Psoas muscle (tissue), 8 donors: ENCODE measurements at places on chromosomes 6 and 20.

DNA sequence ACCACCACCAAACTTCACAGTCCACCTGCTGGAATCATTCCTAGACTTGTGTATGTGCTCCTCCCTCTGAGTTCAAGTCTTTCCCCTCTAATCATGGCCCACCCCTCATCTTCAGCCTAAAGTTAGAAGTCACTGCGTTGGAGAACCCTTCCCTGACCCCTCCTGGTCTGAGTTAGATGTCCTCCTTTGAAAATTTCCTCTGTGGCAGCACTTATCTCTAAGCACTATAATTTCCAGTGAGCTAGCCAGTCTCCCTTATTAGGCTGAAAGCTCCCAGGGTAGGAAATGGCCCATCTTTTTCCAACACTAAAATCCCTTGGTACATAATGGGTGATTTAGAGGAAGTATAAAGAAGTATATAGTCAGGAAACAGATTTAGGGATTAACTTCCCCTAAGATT is 63.2 kb downstream of the SESN1 start:
- no peak for DNase-seq

GRCh38 chr20:63280929-63281545 is 8.4 kb downstream of the ARFGAP1 start:
- DNase-seq: peak; percentile 8

- no peak for DNase-seq
These were observed 542 bp downstream of the FGD2 start for GRCh38 chr6:37005827-37006567.

- DNase-seq: no peak
These were observed 41.0 kb downstream of the SLC9A8 start for GRCh38 chr20:49853640-49854039.

GRCh38 chr6:54058236-54058635 is 53.0 kb upstream of the MLIP start:
- DNase-seq: no peak

DNA sequence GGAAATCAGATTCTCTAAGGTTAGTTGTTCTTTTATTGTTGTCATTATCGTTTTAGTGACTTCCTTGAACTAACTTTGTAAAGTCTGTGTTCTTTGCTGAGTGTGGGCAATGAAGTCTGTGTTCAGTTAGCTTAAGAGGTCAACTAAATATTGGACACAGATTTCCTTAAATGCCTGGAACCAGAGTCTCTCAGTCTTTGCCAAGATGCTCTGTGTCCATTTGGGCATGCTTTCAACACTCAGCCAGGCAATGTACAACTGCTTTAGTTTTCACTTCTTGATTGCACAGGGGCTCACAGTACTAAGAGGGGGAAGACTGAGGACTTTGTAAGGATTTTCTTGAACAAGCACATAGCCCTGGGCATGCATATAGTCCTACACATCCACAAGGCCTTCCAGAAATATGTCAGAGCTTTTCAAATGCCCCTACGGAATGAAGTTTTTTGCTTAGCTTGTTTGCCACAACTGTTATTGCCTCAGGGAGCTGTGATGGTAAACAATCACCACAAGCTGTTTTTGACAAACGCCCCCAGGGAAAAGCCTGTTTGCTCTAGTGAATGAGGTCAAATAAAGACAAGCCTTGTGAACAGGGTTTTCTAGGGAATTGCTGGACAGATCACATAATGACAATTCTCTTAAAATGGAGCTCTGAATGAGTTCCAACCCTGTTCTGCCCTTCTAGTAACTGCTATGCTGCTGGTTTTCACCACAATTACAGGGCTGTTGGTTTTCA is 82.5 kb downstream of the B3GAT2 start:
- DNase-seq: no peak

- no peak for DNase-seq
These were observed 6.1 kb downstream of the KLHL31 start for GRCh38 chr6:53659458-53659857.

DNA sequence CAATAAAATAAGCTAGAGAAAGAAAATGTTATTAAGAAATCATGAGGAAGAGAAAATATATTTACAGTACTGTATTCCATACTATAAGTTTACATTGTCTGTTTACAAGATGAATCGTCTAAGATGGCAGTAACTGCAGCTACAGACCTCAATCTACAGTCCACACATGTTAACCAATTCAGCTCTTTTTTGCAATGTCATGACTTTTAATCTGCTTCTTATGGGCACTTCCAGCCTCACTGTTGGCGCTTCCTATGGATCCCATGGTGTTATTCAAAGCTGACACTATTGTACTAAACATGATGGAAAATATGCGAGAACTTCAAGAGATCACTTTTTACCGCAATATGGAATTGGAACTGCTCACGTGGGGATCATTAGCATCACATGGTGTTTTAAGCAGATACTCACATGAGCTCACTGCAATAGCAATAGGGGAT is 451.5 kb upstream of the CITED2 start:
- no peak for DNase-seq

DNA sequence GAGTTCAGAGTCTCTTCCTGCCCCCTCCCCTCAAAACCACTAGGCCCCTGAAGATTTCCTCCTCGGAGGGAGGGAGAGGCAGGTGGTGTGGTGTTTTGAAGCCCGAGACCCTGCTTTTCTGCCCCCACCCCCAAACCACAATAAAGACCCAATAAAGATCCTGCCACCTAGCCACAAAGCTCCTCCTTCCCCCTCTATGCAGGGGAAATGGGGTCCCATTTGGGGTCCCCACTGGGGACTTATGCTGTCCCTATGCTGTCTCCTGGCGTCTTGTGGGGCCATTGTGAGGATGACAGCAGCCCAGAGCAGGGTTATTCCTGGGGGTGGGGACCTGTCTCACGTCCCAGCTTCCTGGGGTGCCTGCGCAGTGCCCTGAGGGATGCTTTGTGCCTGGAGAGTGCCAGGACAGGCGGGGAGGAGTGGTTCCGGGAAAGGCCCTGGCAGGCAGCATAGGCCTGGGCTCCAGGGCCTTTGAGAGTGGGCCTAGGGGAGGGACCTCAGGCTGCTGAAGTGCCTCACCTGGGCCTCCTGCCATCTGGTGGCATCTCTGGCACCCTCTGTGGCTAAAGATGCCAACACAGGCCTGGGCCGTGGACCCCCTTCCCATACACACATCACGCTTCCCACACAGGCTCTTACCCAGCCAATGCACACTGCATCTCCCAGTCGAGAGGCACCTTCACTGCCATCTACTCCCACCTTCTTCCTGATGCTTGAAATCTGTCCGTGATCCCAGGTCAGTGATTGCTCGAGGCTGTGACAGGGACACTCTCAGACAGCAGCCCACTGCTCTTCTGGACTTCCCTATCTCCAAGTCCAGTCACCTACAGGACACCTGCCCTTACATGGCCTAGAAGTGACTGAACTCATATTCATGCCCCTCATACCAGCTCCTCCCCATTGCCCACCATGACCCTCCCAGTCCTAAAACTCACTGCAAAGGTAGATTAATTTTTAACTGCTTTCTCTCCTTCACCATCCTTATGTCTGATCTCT is 7.9 kb upstream of the ARMC12 start:
- DNase-seq: peak; percentile 88

GRCh38 chr6:127462376-127462775 is 3.2 kb upstream of the KIAA0408 start:
- DNase-seq: no peak

GRCh38 chr6:109073344-109074132 is 21.1 kb downstream of the SESN1 start:
- DNase-seq: no peak

DNA sequence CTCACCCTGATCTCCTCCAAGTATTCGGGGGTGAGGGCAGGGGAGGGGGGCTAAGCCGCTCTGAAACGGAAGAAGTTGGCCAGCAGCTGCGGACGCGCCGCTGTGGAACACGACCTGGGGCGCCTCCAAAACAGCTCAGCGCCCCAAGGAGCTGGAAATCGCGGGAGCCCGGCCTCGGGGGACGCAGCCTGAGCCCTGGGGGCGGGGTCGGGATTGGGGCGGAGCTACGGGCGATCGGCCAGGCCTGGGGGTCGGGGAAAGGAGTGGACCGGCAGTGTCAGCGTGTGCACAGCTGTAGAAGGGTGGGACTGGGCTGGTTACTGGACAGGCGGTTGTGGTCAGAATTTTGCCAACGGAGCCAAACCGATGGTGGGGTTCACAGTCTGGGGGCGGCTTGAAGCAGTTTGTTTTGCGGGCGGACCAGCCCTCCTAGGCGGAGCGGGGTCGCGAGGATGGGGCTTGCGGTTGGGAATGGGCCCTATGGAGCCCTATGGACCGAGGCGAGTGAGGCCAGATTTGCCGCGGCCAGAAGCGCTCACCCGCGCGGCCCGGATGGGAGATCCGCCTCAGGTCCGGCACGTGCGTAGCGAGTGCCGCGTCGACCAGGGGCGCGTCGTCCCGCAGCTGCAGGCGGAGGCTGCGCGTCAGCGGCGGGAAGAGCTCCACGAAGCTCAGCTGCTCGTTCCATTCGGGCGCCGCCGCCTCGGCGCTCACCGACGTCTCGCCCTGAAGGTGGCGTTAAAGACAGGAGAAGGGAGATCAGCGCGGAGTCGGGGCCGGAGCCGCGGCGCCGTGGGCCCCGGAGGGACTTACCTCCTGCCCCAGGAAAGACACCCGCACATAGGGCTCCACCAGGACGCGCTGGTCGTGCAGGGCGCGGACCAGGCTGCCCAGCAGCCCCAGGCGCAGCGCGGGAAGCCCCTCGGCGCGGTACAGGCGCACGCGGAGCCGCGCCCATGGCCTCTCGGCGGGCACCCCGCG is 14.3 kb upstream of the SPAG4 start:
- DNase-seq: peak; percentile 92

DNA sequence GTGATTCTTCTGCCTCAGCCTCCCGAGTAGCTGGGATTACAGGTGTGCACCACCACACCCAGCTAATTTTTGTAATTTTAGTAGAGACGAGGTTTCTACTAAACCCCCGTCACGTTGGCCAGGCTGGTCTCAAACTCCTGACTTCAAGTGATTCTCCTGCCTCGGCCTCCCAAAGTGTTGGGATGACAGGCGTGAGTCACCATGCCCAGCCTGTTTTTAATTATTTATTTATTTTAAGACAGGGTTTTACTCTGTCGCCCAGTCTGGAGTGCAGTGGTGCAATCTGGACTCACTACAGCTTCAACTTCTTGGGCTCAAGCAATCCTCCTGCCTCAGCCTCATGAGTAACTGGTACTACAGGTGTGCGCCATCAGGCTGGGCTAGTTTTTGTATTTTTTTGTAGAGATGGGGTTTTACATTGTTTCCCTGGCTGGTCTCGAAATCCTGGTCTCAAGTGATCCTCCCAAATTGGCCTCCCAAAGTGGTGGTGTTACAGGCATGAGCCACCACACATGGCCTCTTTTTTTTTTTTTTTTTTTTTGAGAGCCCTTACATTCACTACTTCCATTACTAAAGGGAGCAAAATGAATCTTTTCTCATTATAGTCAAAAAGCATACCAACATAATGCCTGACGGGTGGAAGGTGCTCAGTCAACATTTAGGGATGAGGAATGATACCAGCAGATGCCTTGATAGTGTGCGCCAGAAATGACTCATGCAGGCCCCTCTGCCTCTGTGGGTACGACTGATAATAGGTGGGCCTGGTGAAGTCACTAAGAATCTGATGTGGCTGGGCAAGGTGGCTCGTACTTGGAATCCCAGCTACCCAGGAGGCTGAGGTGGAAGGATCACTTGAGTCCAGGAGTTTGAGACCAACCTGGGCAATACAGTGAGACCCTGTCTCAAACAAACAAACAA is 17.8 kb upstream of the RALGAPB start:
- no peak for DNase-seq

- DNase-seq: no peak
These were observed 26.0 kb downstream of the ZC3H12D start for GRCh38 chr6:149458806-149459205.

DNA sequence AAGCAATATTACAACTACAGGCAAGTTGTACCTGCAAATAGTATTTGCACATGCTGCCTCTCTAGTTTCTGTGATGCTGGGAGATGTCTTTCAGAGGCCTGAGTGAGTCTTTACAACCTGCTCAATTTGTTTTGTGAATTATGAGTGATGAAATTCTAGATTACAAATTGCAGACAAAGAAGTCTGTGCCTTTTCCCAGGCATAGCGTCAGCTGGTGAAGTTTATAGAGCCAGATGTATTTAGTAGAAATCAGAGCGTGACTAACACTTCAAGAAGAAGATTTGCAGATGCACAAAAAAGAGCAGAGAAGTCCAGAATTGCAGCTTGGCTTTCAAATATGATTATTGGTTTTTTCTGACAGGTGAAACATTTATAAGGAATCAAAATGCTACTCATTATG is 289.9 kb downstream of the PLCB1 start:
- no peak for DNase-seq

DNA sequence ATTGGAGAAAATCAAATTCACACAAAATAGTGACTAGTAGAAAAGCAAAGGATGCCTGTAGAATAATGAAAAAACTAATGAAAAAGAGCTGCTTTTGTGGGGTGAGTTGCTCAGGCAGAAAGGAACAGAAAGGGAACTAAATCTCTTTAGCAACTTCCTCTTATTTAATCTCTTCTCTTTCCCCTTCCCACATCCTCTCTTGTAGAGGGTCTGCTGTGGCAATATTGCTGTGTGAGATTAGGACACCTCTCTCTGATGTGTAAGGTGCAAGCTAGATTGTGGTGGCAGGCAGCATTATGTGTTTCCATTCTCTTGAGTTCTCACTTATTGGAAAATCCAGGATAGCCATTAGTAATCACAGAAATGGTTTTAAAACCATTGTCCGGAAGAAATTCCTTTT is 49.7 kb downstream of the SYNE1 start:
- DNase-seq: no peak

DNA sequence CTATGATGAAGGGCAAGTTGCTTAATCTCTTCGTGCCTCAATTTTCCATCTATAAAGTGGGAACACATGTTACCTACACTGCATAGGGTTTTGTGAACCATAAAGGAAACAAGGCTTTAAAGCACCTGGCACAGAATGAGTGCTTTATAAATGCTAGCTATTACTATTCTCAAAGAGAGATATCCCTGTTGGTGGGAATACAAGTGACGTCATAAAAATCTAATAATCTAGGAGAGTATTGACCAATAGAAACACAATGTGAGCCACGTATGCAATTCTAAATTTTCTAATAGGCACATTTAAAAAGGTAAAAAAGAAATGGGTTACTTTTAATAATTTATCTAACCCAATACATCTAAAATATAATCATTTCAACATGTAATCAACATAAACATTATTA is 316.4 kb downstream of the PTPRT start:
- DNase-seq: no peak

DNA sequence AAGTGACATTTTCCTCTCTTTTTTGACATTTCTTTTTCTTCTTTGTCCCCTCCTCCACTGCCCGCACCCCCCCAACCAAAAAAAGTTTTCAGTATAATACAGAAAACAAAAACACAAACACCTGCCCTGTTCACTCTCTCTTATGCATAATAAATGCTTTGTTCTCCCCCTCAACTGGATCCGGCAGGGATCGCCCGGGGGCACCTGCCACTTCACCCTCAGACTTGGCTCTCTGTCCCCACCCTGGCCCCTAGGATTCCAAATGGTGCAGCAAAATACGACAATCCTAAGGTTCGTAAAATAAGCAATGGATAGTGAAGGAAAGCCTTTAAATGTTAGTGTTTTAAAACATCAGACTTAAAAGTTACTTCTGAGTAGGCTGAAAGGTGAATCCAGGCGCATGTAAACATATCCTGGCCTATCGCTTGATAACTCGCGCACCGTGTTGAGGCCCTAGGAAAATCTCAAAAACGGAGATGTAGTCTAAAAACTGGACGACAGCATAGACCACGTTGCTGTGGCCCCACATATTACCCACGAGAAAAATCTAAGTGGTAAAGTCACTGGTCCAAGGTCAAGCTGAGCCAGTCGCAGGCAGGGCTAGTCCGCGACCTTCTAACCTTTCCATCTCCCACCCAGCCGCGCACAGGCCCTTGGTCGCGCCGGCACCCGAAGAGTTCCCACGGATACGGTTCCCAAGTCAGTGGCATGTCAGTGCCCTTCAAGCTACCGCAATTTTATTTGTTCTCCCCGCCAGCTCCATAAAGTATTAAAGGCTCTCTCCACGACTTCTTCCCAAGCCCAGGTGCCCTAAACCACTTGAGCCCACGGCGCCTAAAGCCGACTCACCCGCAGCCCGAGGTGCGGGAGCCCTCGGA is 130.8 kb downstream of the OGFRL1 start:
- no peak for DNase-seq
